ENCODE measurements at places on chromosomes 16 and 17. TPM values are rescaled to one million over a fixed set of nuclear protein-coding genes. Genes with fewer than 3 reads are reported as not detected.

FLYWCH1 gene
- total RNA-seq = 26.1 TPM

SLC5A10 gene
- not detected for total RNA-seq

MGAT5B gene
- 0.18 TPM for total RNA-seq

C1QL1 gene
- not detected for total RNA-seq

MYOCD gene
- not detected for total RNA-seq

PLCG2 gene
- 8.1 TPM for total RNA-seq

PIRT gene
- total RNA-seq = not detected

PRAC1 gene
- total RNA-seq = not detected

SKAP1 gene
- 54.2 TPM for total RNA-seq

ACSM2B gene
- not detected for total RNA-seq

- peak overlapping the region; percentile 17 for H3K27ac ChIP-seq
- peaks cover 4% of the 10 kb centered on the region for H3K4me1 ChIP-seq
- no peaks in the 10 kb centered on the region for H3K27me3 ChIP-seq
- no peak overlapping the region for H3K4me3 ChIP-seq
- DNase-seq = no peak
Observed at GRCh38 chr17:49835472-49835871, 12.4 kb downstream of the TAC4 start.

DNA sequence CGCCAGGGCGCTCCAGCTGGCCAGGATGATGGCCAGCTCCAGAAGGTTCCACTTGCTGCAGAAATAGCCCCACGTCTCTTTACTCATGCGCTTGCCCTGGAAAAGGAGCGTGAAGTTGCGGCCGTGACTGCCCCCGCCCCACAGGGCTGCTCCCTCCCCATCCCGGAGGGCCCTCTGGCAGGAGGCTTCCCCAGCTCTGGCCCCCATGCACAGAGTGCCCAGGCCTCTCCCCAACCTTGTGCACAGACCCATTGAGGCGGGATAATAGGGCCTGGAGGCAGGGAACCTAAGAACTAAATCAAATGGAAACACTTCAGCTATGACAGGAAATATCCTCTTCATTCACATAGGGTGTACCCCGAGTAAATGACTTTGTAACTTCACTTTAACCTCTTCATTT, 21.2 kb upstream of the GCSH start:
- peaks cover 6% of the 10 kb centered on the region for H3K27me3 ChIP-seq
- no peaks in the 10 kb centered on the region for H3K4me1 ChIP-seq
- H3K36me3 ChIP-seq = no peaks in the 10 kb centered on the region
- no peak for DNase-seq

DNA sequence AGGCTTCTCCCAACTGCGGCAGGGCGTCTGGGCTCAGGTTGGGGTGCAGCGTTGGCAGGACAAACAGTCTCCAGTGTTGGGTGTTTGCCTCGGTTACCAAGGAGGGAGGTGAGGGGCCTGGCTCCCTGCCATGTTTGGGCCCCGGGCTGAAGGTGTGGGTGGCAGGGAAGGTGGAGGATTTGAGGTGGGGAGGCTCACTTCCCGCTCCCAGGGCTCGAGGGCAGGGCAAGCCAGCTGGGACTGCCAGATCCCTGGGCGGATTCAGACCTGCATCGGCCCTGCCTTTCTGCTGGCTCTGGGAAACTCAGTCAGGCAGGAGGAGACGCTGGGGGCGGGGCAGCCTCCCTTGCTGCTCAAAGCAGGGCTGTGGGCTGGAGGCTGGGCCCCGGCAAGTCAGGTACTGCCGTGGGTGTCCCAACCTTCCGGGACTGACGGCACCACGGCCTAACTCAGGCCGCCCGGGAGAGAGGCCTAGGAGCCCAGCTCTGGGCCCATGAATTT, 31.3 kb upstream of the KRT17 start:
- no peaks in the 10 kb centered on the region for H3K27me3 ChIP-seq
- H3K4me3 ChIP-seq = no peak overlapping the region
- DNase-seq = no peak
- no peaks in the 10 kb centered on the region for H3K4me1 ChIP-seq

- H3K27ac ChIP-seq = no peak overlapping the region
- H3K4me1 ChIP-seq = peaks cover 7% of the 10 kb centered on the region
- peaks cover 27% of the 10 kb centered on the region for H3K27me3 ChIP-seq
Observed at GRCh38 chr17:48792033-48792798, 24.8 kb downstream of the TTLL6 start.

- peaks cover 9% of the 10 kb centered on the region for H3K36me3 ChIP-seq
- no peak for DNase-seq
- H3K4me3 ChIP-seq = no peak overlapping the region
- H3K4me1 ChIP-seq = peaks cover 5% of the 10 kb centered on the region
- H3K27me3 ChIP-seq = no peaks in the 10 kb centered on the region
- H3K27ac ChIP-seq = no peak overlapping the region
Observed at GRCh38 chr17:15501793-15502192, 34.4 kb upstream of the CDRT4 start.

GRCh38 chr16:49835161-49835777, 20.6 kb downstream of the ZNF423 start:
- no peaks in the 10 kb centered on the region for H3K36me3 ChIP-seq
- H3K27me3 ChIP-seq = peaks cover 26% of the 10 kb centered on the region
- no peak overlapping the region for H3K27ac ChIP-seq
- no peak for DNase-seq

DNA sequence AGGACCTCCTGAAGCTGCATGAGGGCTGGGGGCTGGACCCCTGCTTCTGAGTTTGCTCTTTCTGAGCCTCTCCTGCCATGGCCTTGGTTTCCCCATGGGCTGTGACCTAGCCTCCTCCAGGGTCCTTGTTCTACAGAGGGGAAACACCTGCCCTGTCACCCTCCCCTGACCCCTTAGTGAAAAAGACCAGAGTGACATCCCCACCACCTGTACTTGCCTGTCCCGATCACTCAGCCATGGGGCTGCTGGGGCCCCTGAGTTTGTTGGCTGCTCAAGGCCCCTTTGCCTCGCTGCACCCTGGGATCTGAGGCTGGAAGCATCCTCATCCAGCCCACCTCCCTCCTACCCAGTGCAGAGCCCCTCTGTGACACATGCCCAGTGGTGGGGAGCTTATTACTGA, 800 bp downstream of the NOD2 start:
- H3K27me3 ChIP-seq = peaks cover 11% of the 10 kb centered on the region
- H3K36me3 ChIP-seq = no peaks in the 10 kb centered on the region
- no peak for DNase-seq
- H3K27ac ChIP-seq = no peak overlapping the region
- peak overlapping the region; percentile 69 for H3K4me3 ChIP-seq

- no peak overlapping the region for H3K27ac ChIP-seq
- no peak overlapping the region for H3K4me3 ChIP-seq
- peaks cover 3% of the 10 kb centered on the region for H3K36me3 ChIP-seq
- no peaks in the 10 kb centered on the region for H3K4me1 ChIP-seq
Observed at GRCh38 chr16:31130336-31130891, 5.1 kb downstream of the PRSS8 start.

DNA sequence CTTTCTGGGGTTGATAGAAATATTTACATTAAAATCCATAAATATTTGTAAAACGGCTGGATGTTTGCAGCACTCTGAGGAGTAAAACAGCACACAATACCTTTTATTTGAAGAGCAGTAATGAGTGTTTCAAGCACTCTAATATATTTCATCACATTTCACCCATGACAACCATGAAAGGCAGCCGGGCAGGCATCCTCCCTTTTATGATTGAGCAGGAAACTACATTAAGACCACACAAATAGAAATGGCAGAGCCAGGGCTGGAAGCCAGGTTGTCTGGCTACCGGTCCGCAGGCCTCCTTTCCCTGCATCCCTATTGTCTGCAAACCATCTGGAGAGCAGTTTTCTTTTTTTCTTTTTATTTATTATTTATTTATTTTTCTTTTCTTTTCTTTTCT, 23.1 kb upstream of the GPRC5C start:
- no peaks in the 10 kb centered on the region for H3K27me3 ChIP-seq
- H3K36me3 ChIP-seq = no peaks in the 10 kb centered on the region
- no peak overlapping the region for H3K4me3 ChIP-seq
- no peak overlapping the region for H3K27ac ChIP-seq
- no peaks in the 10 kb centered on the region for H3K4me1 ChIP-seq

DNA sequence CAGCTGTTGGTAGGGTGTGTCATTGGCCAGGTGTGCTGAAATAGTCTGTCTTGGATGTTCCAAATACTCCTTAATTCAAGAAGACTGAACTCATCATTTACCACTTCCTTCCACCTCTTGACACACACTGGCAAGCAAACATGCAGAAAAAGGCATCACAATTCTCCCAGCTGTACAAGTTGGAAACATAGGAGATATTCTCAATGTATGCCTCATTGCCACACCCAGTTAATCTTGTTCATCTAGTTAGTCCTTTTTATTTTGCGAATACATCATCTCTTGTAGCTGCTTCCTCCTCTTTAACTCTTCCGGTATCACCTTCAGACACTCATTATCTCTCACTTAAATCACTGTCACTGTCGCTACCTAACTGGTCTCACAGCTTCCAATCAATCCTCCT, 75.1 kb upstream of the GOT2 start:
- peaks cover 13% of the 10 kb centered on the region for H3K27me3 ChIP-seq
- H3K4me1 ChIP-seq = no peaks in the 10 kb centered on the region
- no peak overlapping the region for H3K4me3 ChIP-seq
- H3K36me3 ChIP-seq = no peaks in the 10 kb centered on the region
- DNase-seq = no peak
- no peak overlapping the region for H3K27ac ChIP-seq

GRCh38 chr17:76199469-76199868, 40.8 kb downstream of the RNF157 start:
- H3K27me3 ChIP-seq = no peaks in the 10 kb centered on the region
- H3K4me3 ChIP-seq = peak overlapping the region; percentile 45
- peak overlapping the region; percentile 92 for H3K27ac ChIP-seq
- peaks cover 61% of the 10 kb centered on the region for H3K36me3 ChIP-seq
- H3K4me1 ChIP-seq = peaks cover 59% of the 10 kb centered on the region

DNA sequence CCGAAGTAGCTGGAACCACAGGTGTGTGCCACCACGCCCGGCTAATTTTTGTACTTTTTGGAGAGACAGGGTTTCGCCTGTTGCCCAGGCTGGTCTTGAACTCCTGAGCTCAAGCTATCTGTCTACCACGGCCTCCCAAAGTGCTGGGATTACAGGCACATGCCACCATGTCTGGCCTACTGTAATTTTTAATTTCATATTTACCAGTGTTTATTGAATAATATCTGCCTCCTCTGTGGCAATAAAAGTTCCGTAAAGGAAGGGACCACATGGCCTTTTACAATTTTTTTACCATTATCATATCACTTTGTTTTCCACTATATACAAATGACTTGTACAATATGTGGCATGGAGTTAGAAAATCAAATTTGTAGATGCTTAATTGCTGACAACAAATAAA, 7.8 kb downstream of the USP31 start:
- no peak overlapping the region for H3K27ac ChIP-seq
- peaks cover 29% of the 10 kb centered on the region for H3K36me3 ChIP-seq
- no peaks in the 10 kb centered on the region for H3K27me3 ChIP-seq
- peaks cover 8% of the 10 kb centered on the region for H3K4me1 ChIP-seq
- DNase-seq = no peak

- peaks cover 7% of the 10 kb centered on the region for H3K27me3 ChIP-seq
- H3K36me3 ChIP-seq = no peaks in the 10 kb centered on the region
- H3K4me3 ChIP-seq = no peak overlapping the region
- H3K27ac ChIP-seq = no peak overlapping the region
- no peak for DNase-seq
Observed at GRCh38 chr16:10003486-10003885, 178.7 kb downstream of the GRIN2A start.

- no peak for DNase-seq
- H3K27ac ChIP-seq = no peak overlapping the region
- no peaks in the 10 kb centered on the region for H3K27me3 ChIP-seq
- H3K4me1 ChIP-seq = peaks cover 15% of the 10 kb centered on the region
- no peak overlapping the region for H3K4me3 ChIP-seq
Observed at GRCh38 chr16:12063004-12063395, 86.5 kb downstream of the SNX29 start.

- H3K27me3 ChIP-seq = no peaks in the 10 kb centered on the region
- DNase-seq = no peak
- H3K36me3 ChIP-seq = peaks cover under 1% of the 10 kb centered on the region
- no peak overlapping the region for H3K27ac ChIP-seq
- H3K4me3 ChIP-seq = no peak overlapping the region
Observed at GRCh38 chr16:12327971-12328726, 351.6 kb downstream of the SNX29 start.

- no peaks in the 10 kb centered on the region for H3K36me3 ChIP-seq
- no peak overlapping the region for H3K4me3 ChIP-seq
- peaks cover 8% of the 10 kb centered on the region for H3K4me1 ChIP-seq
- no peak for DNase-seq
- no peak overlapping the region for H3K27ac ChIP-seq
Observed at GRCh38 chr17:61413661-61414126, 14.1 kb downstream of the TBX2 start.

GRCh38 chr17:77697480-77698400, 260.8 kb upstream of the TNRC6C start:
- peaks cover 7% of the 10 kb centered on the region for H3K27me3 ChIP-seq
- H3K36me3 ChIP-seq = peaks cover 2% of the 10 kb centered on the region
- no peak overlapping the region for H3K27ac ChIP-seq
- no peak overlapping the region for H3K4me3 ChIP-seq
- DNase-seq = no peak

DNA sequence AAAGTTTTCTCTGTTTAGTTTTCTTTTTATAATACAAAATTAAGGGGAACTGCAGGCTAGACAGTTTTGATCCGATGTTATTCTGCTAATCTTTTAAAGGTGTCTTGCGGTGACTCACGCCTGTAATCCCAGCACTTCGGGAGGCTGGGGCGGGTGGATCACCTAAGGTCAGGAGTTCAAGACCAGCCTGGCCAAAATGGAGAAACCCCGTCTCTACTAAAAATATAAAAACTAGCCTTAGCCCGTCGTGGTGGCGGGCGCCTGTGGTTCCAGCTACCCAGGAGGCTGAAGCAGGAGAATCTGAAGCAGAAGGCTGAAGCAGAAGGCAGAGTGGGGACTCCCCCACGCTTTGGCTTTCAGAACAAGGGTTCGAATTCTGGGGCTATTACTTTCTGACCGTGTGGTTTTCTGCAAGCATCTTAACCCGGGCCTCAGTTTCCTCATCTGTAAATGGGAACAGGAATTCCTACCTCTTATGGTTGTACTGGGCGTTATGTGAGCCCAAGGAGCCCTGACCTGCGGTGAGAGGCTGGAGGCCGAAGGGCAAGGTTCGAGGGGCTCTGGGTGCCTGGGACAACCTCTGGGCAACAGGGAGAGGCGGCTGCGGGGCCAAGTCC, 1.2 kb upstream of the KATNB1 start:
- H3K27ac ChIP-seq = peak overlapping the region; percentile 95
- peak overlapping the region; percentile 98 for H3K4me3 ChIP-seq
- no peaks in the 10 kb centered on the region for H3K27me3 ChIP-seq
- peaks cover 17% of the 10 kb centered on the region for H3K4me1 ChIP-seq

Data from activated naive CD8-positive, alpha-beta T cell treated with anti-CD3 and anti-CD28 coated beads for 36 hours (primary cell).